Natural killer cell (primary cell): ENCODE measurements at places on chromosomes 6 and 20. TPM values are rescaled to one million over a fixed set of nuclear protein-coding genes. Genes with fewer than 3 reads are reported as not detected.

PDE7B gene
- 0.14 TPM for total RNA-seq

OR2H2 gene
- not detected for total RNA-seq

NRSN1 gene
- total RNA-seq: not detected

ADGB gene
- not detected for total RNA-seq

ADGRG6 gene
- total RNA-seq: not detected

HLA-DRB5 gene
- total RNA-seq: 25.6 TPM

RING1 gene
- total RNA-seq: 34.5 TPM

BPIFB1 gene
- not detected for total RNA-seq

FAM184A gene
- total RNA-seq: 0.40 TPM

GGTLC1 gene
- not detected for total RNA-seq

CST2 gene
- not detected for total RNA-seq

MEP1A gene
- total RNA-seq: not detected

GPLD1 gene
- 1.3 TPM for total RNA-seq

OVOL2 gene
- not detected for total RNA-seq

ZBTB12 gene
- 0.77 TPM for total RNA-seq

IMPG1 gene
- total RNA-seq: not detected

OR2H1 gene
- total RNA-seq: not detected

CST7 gene
- 619 TPM for total RNA-seq

CGAS gene
- total RNA-seq: 16.6 TPM

MRAP2 gene
- not detected for total RNA-seq

HSPA12B gene
- total RNA-seq: not detected

CALHM4 gene
- not detected for total RNA-seq

CLVS2 gene
- total RNA-seq: not detected

HLA-E gene
- 1,807 TPM for total RNA-seq

ZC3H12D gene
- 7.7 TPM for total RNA-seq

DTNBP1 gene
- 42.2 TPM for total RNA-seq
